ENCODE measurements at places on chromosomes 3 and 15. TPM values are rescaled to one million over a fixed set of nuclear protein-coding genes. Genes with fewer than 3 reads are reported as not detected.

DNA sequence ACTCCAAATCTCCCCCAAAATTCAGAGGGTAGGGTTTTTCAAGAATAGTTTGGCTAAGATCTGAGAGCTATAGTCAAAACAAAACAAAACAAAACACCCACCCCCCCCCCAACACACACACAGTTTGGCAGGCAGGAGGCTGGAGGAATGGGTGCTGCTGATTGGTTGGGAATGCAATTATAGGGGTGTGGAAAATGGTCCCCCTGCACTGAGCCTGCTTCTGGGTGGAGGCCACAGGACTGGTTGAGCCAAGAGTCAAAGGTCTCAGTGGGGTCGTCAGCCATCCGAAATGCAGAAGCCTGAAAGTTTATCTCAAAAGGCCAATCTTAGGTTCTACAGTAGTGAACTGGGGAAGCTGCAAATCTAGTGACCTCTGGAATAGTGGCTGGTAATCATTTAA is 2.5 kb upstream of the HACD2 start:
- DNase-seq = no peak

DNA sequence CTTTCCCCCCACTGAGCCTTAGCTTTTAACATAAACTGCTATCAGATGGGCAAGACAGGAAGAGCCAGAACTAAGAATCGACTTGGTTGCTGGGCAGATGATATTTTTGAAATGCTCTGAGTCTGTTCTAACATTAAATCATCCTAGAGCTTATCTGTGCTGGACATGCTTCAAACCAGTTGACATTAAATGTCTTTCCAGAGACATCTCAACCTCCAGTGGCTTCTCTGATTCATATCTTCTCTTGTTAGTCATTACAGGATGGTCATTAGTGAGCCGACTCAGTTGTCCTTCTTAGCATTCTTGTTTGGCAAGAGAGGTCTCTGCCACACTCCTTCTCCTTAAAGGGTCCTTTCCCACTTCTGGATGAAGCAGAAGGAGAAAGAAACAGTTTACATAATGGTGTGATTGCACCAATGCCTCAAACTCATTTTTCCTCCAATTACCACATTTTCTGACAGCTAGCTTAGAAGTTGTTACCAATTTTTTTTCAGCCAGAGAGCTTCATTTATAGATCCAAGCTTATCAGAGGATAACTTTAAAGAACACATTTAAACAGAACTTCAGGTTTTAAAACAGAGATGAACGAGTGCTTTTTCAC is 21.7 kb upstream of the SYN2 start:
- DNase-seq = no peak

BFSP2 gene
- not detected for total RNA-seq

DNA sequence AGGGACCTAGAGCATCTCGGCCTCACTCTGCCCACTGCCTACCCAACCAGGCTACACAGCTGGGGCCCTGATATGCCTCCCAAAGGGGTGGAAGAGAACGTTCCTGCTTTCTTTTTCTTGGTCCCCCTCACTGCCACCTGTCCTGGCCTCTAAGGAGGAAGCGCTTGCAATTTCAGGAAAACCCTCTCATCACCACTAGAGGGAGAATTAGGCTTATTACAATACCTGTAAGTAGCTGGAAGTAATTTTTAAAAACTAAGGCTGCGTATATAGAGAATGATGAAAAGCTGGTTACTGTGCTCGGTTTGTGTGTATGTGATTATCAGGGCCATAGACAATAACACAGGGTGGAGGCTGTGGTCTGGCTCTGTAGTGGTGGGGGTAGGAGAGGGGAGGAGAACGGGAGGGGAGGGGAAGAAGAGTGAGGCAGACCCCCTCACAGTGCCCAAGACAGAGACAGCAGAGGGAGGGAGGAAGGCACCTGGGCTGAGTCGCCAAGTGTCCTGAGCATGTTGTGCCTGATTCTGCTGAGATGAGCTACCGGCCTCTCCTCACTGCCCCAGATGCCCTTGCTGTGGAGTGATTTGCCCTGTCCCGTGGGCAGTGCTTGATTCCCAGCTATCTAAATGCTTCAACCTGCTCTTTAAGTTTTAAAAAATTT is 3.3 kb downstream of the GABRG3 start:
- no peak for DNase-seq

GRCh38 chr15:39124553-39125171 is 456.2 kb upstream of the THBS1 start:
- no peak for DNase-seq

DNA sequence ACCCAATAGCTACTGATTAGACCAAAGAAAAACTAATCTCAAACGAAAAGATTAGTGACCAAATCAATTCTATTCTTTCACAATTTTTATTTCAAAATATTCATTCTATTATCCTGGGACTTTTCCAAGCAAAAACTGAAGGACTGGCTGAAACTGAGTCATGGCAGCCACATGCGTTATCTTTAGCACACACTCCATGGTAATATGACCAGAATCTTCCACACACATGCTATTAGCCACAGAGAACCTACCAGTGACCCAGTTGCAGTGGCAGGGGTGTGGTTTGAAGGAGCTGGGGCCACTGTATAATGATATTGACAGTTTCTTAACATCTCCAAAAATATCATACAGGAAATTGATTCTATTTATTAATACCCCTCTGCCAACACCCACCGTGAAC is 154.8 kb upstream of the ABI3BP start:
- DNase-seq = no peak

CLDN16 gene
- 0.45 TPM for total RNA-seq

DNA sequence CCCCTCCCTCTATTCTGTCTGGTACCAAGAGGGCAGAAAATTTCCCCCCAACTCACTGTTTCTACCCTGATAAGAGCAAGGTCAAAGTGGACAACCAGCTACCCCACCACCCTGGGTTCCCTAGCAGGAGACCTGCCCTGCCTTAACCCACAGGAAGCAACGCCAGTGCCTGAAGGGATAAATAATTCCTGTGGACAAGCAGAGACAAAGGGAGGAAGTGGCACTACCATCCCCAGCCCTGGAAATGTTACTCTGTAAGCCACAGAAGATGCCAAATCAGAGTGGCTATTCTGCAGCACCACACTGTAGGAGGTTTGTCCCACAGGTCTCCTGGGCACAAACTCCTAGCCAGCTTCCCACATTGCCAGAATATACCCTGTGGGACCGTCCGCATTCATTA is 80.1 kb downstream of the DNAH12 start:
- no peak for DNase-seq

GRCh38 chr3:38397320-38397719 is 50.7 kb downstream of the XYLB start:
- no peak for DNase-seq

DNA sequence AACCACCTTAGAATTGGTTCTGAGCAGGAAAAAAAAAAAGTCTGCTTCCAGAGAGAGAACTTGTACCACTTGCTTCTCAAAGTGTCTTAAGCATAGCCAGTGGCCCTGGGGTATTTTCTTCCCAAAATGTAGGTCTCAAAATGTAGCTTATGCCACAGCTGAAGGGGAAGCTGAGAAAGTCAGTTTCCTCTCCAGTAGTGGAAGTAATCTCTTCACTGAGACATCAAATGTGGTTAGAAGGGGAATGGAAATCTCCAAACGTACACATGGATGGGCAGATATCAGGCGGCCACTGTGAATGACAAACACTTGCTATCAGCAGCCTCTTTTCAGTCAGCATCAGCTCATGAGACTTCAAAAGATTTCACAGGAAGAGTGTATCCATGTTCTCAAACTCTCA is 841.2 kb downstream of the TUSC7 start:
- no peak for DNase-seq

DGKG gene
- 1.2 TPM for total RNA-seq

DNA sequence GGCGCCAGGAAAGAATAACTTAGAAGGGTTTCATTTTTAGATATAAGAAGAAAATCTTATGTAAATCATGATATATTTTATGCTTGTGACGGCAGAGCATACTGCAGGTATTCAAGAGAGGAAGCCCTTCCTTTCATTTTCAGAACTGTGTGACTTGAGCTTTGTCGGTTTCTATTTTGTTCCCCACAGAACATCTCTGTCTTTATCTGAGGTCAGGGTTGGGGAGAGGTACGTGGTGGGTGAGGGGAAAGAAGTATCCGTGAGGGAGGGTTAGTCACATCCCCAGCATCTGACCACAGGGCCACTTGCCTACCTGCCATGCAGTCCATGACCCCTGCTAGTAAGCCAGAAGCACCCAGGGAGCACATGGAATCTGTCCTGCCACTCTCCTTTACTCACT is 126.5 kb downstream of the DGKG start:
- no peak for DNase-seq

DNA sequence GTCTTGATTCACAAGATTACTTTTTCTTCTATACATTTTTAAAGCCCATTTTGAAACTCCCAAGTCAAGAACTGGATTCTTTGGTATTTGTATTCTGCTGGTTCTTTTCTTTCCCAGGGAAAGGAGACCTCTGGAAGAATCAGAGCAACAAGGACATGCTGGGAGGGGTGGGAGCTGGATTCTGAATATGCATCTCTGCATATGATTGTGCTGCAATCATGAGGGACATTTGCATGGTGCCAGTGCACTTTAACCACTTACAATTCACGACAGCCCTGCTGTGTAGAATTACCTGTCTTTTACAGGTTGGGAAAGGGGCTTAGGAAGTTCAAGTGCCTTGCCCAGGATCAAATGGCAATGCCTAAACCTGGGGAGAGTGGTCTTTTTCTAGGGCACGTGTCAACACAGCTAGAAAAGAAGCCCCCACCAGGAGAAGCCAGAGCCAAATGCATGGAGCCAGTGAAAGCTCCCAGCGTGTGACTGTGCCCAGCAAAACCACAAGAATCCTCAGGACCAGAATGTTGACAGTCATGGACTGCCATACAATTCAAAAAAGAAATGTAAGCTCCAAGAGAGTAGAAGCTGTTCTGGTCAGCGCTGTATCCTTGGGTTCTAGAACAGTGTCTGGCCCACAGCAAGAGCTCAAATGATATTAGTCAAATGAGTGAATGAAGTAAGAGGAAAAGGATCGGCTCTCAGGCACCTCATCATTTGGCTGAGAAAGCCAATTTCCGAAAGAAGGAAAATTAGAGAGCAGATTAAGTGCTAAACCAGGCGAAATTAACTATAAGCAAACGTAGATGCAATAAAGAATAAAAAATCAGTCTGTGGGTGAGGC is 84.5 kb upstream of the MEF2A start:
- no peak for DNase-seq

UPK1B gene
- not detected for total RNA-seq

Data from prostate gland (tissue), 2 donors.